ENCODE measurements at places on chromosomes 5 and 9.

GRCh38 chr9:83220730-83221129 is 157.8 kb upstream of the RASEF start:
- DNase-seq: no peak

GRCh38 chr5:1463326-1464095 is 18.3 kb upstream of the SLC6A3 start:
- no peak for DNase-seq

GRCh38 chr5:113058706-113059226 is 82.2 kb downstream of the DCP2 start:
- DNase-seq: no peak

DNA sequence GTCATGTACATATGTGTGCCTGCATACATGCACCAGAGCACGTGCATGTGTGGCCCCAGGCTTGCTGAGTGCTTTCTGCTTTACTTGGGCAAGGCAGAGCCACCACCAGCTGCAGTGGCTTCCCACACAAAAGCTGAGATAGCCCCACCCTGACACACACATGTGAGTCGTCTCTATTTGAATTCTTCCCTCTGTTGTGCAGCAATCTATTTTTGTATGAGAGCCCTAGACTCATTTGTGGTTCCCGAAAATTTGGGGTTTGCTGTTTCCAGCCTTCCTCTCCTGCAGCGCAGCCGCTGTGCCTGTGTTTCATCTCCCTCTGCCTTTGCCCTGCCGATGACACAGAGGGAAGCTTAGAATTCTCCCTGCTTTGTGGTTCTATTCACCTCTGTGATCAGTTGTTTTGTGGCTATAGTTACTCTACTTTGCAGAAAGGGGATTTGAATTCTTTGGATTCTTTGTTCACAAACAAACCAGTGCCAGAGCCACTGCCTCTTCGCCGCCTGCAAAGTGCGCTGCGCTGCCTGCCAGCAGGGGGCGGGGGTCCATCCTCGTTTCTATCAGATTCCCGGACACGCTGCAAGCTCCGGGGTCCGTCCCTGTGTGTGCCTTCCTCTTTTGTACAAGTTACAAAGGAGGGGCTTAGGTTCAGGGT is 95.8 kb upstream of the DAP start:
- peak; percentile 87 for DNase-seq

DNA sequence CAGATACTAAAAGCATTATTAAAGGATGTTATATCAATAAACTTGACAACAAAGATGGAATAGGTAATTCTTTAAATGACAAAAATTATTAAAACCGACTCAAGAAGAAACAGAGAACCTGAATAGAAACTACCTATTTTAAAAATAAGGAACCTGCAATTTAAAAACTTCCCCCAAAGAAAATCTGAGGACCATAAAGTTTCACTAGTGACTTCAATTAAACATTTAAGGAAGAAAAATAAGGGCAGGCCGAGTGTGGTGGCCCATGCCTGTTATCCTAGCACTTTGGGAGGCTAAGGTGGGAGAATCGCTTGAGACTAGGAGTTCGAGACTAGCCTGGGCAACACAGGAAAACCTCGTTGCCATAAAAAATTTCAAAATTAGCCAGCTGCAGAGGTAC is 99.6 kb downstream of the FANCC start:
- no peak for DNase-seq
